ENCODE measurements at places on chromosomes 3 and 15.

GRCh38 chr15:28985691-28986090 is 99.9 kb downstream of the APBA2 start:
- no peak for DNase-seq

DNA sequence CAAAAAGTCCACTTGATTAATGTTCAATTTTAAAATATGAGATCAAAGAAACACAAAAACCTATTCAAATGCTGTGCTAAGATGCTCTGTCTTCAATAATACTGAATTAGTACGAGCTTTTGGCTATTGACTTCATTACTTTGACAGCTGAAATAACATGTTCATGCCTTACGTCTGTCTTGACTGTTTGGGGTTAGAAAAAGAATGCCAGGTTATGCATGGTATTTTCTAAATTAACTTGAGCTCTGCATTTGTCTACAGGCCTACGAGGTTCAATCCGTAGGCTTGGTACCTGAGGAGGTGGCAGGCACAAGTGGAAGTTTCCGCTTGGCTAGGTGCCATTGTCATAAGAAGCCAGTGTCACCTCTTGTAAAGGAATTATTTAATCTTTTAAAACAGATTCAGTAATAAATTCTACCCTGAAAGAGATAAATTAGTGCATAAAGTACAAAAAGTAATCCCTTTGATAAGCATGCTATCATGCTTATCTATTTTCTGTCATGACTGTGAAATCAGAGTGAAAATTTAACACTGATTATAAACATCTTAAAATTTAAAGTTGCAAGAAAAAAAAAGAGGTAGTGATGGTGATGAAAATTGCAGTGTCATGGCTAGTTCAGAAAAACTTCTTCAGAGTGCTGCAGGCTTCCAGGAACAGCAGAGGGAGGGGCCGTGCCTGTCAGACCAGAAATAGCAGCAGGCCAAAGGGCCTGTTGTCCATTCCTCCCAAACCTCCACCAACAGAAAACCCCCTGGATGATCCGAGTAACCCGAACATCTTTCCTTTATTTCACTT is 115.7 kb downstream of the ARRDC4 start:
- DNase-seq, result no peak

DNA sequence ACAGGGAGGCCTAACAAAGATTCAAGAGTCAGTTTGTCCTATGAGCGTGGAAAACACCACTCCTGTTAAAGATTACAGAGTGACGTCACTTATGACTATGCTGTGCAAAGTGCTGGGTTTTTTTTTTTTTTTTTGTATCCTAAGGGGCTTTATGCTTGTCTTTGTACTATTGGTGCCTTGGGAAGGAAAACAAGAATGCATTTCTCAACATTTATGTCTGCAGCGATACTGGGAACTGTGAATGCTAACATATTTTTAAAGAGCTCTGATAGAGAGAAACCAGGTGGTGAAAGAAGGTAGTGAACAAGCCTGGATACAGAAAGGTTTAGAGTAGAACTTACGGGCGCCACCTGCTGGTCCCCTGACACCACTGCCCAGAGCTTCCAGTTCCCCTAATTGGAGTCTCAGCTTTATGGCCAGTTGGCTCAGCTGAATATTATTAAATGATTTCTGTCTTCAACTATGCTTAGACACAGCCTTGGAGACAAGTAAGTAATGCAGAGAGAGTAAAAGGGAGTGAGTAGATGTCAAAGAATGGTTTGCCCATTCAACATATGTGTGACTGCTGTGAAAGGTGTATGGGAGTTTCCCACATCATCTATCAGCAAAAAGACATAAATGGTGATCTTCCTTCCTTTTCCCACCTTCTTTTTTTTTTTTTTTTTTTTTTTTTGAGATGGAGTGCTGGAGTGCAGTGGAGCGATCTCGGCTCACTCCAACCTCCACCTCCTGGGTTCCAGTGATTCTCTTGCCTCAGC is 807.9 kb upstream of the CFAP20DC start:
- peak; percentile 53 for DNase-seq

- DNase-seq, result no peak
Measured at GRCh38 chr15:62456011-62456920, 291.2 kb upstream of the C2CD4B start.
